Endothelial cell (in vitro differentiated cells): ENCODE measurements at places on chromosomes 6 and 20.

GRCh38 chr6:88662163-88662580 lies 301.2 kb downstream of the RNGTT start:
- no peak for DNase-seq

- no peak for DNase-seq
Measured at GRCh38 chr20:50517817-50518154, 7.6 kb downstream of the PTPN1 start.

DNA sequence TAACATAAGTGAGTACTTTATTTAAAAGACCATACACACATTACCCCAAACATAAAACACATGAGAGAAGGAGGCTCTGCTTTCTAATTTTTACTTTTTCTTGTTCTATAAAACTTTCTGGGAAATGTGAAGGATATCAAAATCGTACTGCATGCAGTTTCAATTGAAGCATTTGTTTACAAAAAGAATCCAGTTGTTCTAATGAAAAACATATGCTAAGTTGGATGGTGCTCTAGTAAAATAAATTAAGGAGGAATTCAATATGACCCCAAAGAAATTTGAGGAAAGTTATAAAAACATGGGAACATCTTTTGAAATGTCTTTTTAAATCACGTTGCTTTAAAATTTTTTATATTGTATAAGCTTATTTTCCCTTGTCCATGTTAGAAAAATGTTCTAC lies 37.6 kb downstream of the OR2B6 start:
- DNase-seq: no peak

GRCh38 chr6:126475449-126475848 lies 135.5 kb downstream of the CENPW start:
- DNase-seq: no peak

DNA sequence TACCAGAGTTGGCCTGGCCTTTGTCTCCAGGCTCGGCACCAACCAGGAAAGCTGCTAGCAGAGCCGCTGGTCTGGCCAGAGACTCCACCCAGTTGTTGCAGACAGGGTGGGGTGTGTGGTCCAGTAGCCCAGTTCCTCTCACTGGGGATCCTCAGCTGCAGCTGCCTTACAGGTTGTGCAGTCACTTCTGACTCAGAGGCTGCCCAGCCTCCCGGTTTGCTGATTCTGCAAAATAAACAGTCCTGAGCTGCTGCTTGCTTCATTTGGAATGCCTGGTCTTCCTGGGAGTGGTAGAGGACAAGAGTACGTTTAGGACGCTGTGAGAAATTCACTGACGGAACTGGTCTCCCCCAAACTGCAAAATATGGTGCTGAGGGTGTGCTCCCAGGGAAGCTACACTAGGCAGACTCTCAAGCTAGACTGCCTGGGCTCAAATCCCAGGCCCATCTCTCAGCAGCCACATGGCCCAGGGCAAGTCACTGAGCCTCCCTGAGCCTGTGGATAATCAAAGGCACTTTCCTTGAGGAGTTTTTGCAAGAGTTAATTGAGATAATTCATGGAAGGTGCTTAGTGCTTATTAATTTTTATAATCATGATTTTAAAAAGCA lies 246.1 kb downstream of the TFAP2C start:
- DNase-seq: no peak

DNA sequence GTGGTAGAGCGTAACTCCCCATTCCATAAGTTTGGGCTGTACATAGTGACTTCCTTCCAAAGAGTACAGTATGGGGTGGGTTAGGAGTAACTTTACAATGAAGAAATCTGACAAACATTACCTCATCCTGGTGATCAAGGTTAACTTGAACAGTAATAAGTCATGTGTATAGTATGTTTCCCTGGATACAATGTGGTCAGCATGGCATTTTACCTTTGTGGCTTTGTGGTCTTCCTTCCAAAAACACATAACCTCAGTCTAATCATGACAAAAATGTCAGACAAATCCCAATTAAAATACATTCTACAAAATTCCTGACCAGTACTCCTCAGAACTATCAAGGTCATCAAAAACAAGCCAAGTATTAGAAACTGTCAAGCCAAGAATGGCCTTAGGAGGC lies 225.1 kb downstream of the UBE3D start:
- no peak for DNase-seq

GRCh38 chr20:58613061-58613854 lies 37.8 kb upstream of the STX16 start:
- no peak for DNase-seq

DNA sequence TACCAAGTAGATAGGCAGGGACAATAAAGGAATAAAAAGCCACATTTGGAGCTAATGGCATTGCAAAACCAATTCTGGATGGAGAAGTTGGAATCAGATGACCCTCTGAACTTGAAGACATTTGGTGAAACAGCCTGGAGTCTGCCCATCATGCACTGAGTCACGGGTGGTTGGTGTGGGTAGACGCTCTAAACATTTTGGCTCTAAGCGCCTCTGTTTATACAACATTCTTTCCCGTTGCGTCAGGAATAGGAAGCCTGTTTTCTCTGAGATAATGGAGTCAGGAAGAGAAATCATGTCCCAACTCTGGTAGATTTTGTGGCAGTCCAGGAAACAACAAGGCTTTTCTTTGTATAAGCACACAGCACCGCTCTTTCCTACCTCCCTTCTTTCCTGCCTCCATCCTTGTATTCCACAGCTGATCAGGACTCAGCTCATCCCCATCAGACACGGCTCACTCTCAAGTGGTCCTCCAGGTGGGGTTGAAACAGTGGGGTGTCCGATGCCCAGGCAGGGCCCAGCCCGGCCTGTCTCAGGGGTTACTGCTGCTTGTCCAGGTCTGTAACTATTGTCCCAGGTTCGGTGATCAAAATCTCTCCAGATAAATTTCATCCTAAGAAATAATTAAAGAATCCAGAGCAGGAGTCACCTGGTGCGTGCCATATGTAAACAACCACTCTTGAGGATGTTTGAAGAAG lies 12.1 kb upstream of the RAMACL start:
- peak; percentile 42 for DNase-seq

DNA sequence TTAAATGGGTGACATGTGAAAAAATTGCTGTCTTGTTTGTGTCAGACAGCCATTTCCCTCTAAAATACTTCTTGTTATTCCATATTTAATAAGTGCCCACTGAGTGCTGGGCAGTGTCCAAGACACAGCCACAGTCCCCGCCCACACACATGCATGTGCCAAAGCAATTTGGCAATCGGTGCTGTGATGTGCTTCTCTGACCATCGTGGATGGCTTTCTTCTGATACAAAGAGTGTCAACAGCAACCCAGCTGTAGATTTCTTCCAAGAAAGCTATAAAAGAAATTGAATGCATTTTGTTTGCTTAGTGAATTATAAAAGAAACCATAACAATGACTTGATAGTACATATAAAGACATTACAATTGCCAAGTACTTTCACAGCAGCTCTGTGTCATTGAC lies 140.5 kb upstream of the ATXN1 start:
- DNase-seq: no peak

DNA sequence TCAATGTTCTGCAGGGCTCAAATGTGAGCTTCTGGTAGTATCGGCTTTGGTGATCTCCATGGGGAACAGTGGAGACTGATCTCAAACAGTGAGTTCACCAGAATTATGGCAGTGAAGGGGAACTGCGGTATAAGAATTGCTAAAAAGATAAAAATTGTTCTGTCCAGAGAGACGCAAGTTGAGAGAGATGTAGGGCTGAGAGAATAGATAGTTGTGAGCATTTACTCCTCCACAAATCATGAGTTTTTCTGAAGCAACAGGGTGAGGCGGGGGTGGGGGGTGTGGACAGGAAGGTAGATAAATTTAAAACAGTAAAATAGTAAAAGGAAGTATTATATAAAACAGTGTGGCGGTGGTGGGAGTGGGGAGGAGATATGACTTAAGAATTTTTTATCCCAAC lies 98.6 kb upstream of the NEDD9 start:
- DNase-seq: no peak

GRCh38 chr20:59940956-59941294 lies 736 bp downstream of the FAM217B start:
- DNase-seq: no peak

- peak; percentile 17 for DNase-seq
Measured at GRCh38 chr6:84284428-84285049, 57.1 kb upstream of the CEP162 start.

DNA sequence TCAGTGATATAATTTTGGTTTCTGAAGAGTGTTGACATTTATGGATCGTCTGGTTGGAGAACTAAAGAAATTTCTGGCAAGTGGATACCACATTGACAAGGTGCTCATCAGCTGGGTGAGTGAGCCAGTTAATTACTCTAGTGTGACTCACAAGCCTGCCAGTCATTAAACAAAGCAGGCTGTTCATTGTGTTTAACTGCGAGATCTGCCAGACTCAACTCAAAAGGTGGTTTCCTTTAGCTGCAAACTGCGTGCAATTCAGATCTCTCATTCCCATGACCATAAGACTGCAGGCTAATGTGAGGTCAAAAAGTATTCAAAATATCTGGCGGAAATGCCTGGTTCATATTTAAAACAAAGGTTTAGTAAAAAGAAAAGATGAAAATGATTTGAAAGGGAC lies 32.5 kb upstream of the IYD start:
- DNase-seq: no peak

- DNase-seq: no peak
Measured at GRCh38 chr6:90121982-90122381, 174.7 kb downstream of the BACH2 start.

DNA sequence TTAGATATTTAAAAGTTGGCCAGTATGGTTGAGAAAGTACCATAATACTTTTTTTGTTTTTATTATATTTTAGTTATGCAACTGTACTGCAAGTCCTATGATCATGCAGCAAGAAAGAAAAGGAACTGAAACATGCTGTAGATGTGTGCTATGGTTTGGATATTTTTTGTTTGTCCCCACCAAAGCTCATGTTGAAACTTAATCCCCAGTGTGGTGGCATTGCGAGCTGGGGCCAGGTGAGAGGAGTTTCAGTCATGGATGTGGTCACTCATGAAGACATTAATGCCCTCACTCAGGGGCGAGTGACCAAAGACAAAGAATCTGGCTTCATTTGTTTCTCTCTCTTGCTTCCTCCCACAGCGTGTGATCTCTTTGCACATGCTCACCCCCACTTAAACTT lies 393.9 kb downstream of the PAX1 start:
- DNase-seq: no peak

- no peak for DNase-seq
Measured at GRCh38 chr20:20498076-20498861, 130.4 kb downstream of the INSM1 start.

- no peak for DNase-seq
Measured at GRCh38 chr6:10976571-10976970, 67.5 kb downstream of the ELOVL2 start.

GRCh38 chr20:45970646-45971424 lies 1.2 kb downstream of the ZNF335 start:
- DNase-seq: no peak

- DNase-seq: no peak
Measured at GRCh38 chr20:6157345-6157744, 34.5 kb upstream of the FERMT1 start.

GRCh38 chr6:74606582-74607071 lies 599.2 kb downstream of the COL12A1 start:
- no peak for DNase-seq

- no peak for DNase-seq
Measured at GRCh38 chr6:39879535-39879934, 54.7 kb downstream of the MOCS1 start.

DNA sequence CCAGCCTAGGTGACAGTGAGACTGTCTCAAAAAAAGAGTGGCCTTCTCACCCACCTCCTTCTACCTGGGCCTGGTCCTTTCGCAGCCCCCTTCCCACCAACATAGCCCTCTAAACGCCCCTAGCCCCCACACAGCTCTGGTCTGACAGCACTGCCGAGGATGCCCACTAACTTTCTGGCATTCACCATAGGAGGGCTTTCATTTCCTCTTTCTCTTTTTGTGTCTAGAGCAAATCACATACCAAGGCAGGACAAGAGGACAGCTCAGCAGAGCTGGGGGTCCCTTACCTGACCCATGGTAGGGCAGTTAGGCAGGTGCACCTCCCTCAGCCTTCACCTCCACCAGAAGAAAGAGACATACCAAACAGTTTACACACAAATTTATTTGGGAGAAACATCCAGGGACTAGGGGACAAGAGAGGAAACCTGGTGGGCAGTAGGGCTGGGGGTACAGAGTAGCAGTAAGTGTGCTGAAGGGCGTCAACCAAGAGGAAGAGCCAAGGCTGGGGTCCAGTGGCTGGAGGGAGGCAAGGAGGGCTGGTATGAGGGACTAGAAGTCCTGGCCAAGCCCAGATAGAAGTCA lies 4.5 kb downstream of the LY6G5C start:
- no peak for DNase-seq

- DNase-seq: no peak
Measured at GRCh38 chr6:113560908-113561307, 296.2 kb upstream of the MARCKS start.

DNA sequence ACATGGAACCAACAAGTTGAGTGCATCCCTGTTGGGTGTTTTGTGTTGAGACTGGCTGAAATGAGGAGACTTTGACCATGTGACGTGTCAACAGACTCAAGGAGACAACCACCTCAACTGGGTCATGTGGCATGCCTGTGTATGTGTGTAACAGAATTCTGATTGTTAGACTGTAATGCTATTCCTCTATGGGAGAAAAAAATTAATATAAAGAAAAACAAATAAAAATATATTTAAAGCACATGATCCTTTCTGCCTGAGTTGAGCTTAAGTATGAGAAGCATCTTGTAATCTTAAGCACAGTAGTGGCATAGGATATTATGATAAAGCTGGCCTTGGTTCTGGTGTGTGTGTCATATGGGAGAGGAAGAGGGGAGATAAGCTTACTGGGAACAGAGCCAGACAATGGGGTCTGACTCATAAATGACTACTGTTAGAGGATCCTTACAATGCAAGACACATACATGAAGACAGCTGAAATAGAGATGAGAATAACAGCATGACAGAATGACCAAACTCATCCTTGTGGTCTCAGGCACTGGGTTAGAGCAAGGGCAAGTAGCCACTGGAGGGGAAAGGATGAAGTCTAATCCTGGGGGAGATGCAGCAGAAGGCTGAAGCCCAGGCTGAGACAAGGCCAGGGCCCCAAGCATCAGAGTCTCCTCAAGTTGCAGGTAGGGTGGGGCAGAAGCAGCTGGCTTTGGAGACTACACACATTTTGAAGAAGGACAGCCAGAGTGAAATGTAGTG lies 9.2 kb downstream of the TP53INP2 start:
- no peak for DNase-seq

- DNase-seq: no peak
Measured at GRCh38 chr6:32886681-32887383, 32.8 kb downstream of the PSMB9 start.
